ENCODE measurements at places on chromosomes 11 and 22. TPM values are rescaled to one million over a fixed set of nuclear protein-coding genes. Genes with fewer than 3 reads are reported as not detected.

SIRT3 gene
- total RNA-seq, result 11.1 TPM

B3GAT3 gene
- 82.7 TPM for total RNA-seq

SF1 gene
- total RNA-seq, result 91.2 TPM

CALCA gene
- not detected for total RNA-seq

SCT gene
- total RNA-seq, result not detected

WT1 gene
- total RNA-seq, result not detected

CRELD2 gene
- 83.6 TPM for total RNA-seq

Measured in smooth muscle cell of the pulmonary artery (primary cell).